ENCODE measurements at places on chromosomes 7 and 10. TPM values are rescaled to one million over a fixed set of nuclear protein-coding genes. Genes with fewer than 3 reads are reported as not detected.

Gene CUZD1
- total RNA-seq: 1.2 TPM

Gene C10orf62
- total RNA-seq: not detected

Gene NUTM2D
- total RNA-seq: 4.1 TPM

Gene NXPH1
- not detected for total RNA-seq

DNA sequence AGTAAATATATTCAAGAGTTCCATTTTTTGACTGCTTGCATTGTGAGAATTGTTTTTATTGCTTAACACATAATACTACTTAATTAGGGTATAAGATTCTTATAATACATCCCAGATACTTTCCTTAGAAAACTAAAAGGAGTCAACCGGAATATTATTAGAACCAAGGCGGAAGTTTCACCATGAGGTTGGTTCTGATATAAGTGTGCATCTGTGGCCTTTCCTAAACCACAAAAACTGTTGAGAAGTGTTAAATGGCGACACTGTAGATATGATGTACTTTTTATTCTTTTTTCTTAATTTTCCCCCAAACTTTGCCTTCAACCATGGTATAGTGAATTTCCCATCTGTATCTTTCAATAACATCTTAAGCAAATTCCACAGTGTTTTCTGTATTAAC, 32.3 kb upstream of the INHBA start:
- H3K27ac ChIP-seq: no peak overlapping the region
- no peak for DNase-seq
- H3K4me1 ChIP-seq: no peaks in the 10 kb centered on the region
- H3K36me3 ChIP-seq: no peaks in the 10 kb centered on the region
- no peak overlapping the region for H3K4me3 ChIP-seq

DNA sequence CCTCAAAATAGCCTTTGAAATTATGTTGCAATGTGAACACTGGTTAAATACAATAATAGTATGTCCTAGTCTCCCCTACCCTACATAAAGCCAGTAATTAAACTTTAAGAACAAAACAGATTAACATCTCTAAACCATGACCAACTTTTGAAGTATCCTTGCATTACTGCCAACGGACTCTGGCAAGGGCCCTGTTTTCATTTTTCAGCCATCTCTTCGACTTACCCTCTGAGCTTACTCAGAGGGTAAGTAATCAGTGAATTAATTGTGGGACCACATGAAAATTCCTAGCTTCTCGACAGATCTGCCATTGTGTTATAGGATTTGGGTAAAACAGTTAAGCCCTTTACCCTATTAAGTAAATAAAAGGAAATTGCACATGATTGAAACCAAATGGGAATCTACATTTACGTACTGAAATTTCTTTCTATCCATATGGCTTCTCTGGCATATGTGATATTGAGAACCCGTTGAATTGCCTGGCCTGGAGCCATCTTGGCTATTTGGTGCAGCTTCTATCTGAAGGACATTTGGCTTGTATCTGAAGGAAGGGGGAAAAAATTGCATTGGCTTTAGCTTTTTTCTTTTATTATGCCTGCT, 39.6 kb downstream of the DYNC1I1 start:
- no peaks in the 10 kb centered on the region for H3K27me3 ChIP-seq
- no peak overlapping the region for H3K27ac ChIP-seq
- no peaks in the 10 kb centered on the region for H3K4me1 ChIP-seq

GRCh38 chr10:80700760-80701444, 163.2 kb downstream of the SH2D4B start:
- H3K27me3 ChIP-seq: no peaks in the 10 kb centered on the region
- H3K4me1 ChIP-seq: no peaks in the 10 kb centered on the region
- no peak for DNase-seq
- H3K36me3 ChIP-seq: no peaks in the 10 kb centered on the region

DNA sequence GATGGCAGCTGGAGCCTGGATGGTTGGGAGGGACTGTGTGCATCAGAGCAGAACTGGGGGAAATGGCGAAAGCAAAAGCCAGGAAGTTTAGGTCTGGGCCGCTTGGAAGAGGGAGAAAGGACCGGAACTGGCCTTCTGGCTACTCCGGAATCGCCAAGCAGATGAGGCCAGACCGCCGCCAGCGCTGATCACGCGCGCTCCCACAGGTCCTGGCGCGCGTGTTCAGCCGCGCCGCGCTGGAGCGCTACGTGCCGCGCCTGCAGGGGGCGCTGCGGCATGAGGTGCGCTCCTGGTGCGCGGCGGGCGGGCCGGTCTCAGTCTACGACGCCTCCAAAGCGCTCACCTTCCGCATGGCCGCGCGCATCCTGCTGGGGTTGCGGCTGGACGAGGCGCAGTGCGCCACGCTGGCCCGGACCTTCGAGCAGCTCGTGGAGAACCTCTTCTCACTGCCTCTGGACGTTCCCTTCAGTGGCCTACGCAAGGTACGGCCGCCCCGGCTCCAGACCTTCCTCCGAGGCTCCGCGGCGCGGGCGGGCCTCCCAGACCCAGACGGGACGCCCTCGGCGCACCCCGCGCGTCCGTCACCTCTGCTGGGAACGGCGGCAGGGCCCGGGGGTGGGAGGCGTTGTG, 2.0 kb downstream of the CYP26C1 start:
- H3K27ac ChIP-seq: no peak overlapping the region
- H3K27me3 ChIP-seq: peaks cover 22% of the 10 kb centered on the region
- peak; percentile 41 for DNase-seq
- peak overlapping the region; percentile 58 for H3K4me3 ChIP-seq
- H3K36me3 ChIP-seq: no peaks in the 10 kb centered on the region
- H3K4me1 ChIP-seq: peaks cover 20% of the 10 kb centered on the region

Data from T-cell (primary cell).